Activated CD4-positive, alpha-beta T cell treated with anti-CD3 and anti-CD28 coated beads, Interleukin-2, amount 10 ng/mL, durations not matched to agents 24 days and 14 days (primary cell): ENCODE measurements at places on chromosomes 4 and X.

- no peak for DNase-seq
Measured at GRCh38 chr4:22850630-22851029, 157.9 kb downstream of the GBA3 start.

GRCh38 chr4:22780317-22780716, 87.6 kb downstream of the GBA3 start:
- DNase-seq, result no peak

- DNase-seq, result no peak
Measured at GRCh38 chr4:3256230-3257102, 7.5 kb downstream of the MSANTD1 start.

- DNase-seq, result no peak
Measured at GRCh38 chr4:173246719-173247118, 78.1 kb downstream of the GALNT7 start.

GRCh38 chrX:51496501-51497291, at the start of gene NUDT11:
NUDT11 (minus strand) TSS chrX:51496592; CDS start chrX:51496444, 148 bp downstream.
- peak; percentile 87 for DNase-seq

DNA sequence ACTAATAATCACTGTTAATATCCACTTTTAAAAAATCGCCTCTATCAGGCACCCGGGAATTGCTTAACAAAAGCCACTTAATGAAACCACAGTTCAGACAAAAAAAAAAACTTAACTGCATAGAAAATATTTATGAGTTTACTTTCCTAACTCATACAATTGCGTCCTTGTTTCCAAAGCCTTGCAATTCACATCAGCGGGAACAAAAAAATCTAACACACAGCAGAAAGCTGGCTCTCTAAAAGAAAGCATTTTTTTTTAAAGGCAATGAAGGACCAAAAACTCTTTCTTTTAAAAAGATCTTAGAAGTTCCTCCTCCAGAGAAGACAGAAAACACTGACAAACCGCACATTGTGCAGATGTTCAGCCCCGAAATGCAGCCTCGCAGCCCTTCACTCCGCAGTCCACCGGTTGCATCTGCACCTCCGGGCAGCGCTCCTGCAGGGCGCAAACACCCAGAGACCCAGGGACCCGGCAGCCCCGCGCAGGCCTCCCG, 812 bp downstream of the FAT1 start:
- no peak for DNase-seq

DNA sequence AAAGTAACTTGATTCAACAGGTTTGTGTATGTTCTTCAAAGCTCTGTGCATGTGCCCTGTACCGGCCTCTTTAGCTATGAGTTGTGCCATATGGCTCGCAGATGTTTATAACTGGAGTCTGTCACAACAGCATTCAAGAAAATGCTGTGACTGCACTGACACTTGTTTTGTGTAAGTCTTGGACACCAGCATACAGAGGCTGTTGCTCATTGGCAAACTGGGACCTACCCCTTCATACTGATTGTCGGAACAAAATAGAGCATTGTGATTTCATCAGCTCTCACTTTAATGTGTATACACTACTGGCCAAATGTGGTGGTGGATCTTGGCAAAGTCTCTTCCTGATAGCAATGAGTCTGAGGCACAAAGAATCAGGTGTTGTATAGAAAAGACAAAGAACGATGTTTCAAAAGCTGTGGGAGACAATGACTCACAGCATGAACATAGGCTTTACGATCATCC, 133.9 kb downstream of the EGF start:
- no peak for DNase-seq

- no peak for DNase-seq
Measured at GRCh38 chr4:132108784-132109183, 1040.3 kb upstream of the PCDH10 start.

DNA sequence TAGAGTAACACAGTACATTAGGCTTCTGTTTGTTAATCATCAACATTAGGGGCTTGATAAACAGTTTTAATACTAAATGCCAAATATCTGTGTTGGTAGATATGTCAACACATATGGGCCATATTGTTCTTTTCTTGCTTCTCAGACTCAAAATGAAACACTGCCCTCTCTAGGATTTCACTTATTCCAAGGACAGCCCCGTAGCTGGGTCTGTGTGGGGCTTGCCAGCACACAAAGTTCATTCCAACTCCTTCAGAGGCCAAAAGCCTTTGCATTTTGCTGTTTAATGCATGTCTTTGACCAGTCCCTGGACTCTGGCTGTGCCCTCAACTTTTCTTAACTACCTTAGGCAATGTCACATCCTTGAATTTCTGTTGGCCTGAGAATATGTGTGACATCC, 102.0 kb upstream of the ZNF827 start:
- no peak for DNase-seq

DNA sequence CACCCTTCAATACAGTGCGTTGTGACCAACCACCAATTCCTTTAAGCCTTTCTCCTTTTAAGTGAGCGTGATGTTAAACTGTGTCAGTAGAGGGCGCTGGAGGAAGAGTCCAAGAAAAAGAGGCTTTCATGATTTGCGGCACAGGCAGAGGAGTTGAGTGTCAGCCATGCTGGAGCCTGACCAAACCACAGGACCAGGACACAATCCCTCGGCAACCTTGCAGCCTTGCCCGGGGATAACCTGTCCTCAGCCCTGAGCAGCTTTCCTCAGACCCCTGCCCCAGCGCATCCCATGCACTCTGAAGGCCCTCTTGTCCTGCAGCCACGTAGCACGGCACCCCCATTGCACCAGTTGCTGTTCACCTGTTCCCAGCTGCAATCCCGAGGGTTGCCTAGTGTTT, 53.5 kb upstream of the SMIM31 start:
- peak; percentile 62 for DNase-seq

DNA sequence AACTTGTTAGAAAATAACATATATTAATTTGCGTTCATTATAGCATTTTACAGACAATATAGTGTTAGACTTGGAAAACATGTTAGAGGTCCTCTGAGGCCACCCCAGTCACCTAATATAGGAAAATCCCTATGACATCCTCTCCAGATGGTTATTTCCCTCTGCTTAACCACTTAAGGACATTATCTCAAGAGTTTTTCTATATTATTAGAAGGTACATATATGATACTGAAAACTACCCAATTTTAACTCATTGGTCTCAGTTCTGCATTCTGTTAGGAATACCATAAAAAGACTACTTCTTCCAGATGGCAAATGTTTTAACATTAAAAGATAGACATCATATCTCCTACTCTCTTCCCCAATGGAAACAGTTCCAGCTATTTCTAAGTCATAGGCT, 21.4 kb downstream of the PTPN13 start:
- DNase-seq, result no peak

- DNase-seq, result no peak
Measured at GRCh38 chrX:46202733-46203514, 342.3 kb downstream of the ZNF674 start.

GRCh38 chr4:48939785-48940184, 33.2 kb upstream of the OCIAD2 start:
- no peak for DNase-seq

GRCh38 chr4:80196922-80197573, at the start of gene PRDM8:
PRDM8 (plus strand) TSS chr4:80197503; CDS start chr4:80200081, 2,578 bp downstream.
- DNase-seq, result peak; percentile 73

DNA sequence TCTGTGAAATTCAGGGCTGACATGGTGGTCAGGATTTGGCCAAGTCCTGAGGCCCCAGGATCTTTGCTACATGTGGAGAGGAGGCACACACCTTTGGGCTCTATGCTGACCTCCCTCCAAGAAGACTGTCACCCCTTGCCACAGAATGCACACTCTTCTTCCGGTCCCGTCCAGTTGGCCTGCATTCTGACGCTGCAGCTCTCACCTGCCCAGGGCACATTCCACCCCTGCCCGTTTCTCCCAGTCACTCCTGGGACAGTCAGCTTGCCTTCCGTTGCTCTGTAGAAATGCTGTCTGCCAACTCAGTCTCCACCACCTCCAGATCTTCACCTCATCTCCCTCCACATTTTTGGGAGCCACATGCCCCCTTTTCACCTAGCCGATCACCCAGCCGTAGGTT, 76.7 kb downstream of the SHROOM2 start:
- DNase-seq, result no peak

- peak; percentile 29 for DNase-seq
Measured at GRCh38 chr4:89266128-89266527, 41.5 kb downstream of the GPRIN3 start.

GRCh38 chrX:132718431-132718958, 229.7 kb upstream of the MBNL3 start:
- no peak for DNase-seq

DNA sequence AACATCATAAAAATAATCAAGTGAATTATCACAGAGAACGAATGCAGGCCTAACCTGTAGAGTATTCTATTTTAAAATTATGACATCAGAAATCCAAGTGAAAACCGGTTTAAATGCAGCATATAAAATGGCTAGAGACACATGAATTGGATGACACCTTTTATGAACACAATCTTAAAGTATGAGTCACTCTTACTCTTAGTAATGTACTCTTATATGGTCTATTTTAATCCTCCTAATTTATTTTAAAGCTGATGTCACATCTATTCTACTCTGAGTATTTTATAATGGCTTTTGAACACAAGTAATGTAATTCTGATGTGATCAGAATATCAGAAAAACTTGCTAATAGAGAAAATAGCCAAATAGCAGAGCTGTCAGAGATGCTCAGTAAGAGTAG, 161.4 kb upstream of the RADX start:
- DNase-seq, result no peak

DNA sequence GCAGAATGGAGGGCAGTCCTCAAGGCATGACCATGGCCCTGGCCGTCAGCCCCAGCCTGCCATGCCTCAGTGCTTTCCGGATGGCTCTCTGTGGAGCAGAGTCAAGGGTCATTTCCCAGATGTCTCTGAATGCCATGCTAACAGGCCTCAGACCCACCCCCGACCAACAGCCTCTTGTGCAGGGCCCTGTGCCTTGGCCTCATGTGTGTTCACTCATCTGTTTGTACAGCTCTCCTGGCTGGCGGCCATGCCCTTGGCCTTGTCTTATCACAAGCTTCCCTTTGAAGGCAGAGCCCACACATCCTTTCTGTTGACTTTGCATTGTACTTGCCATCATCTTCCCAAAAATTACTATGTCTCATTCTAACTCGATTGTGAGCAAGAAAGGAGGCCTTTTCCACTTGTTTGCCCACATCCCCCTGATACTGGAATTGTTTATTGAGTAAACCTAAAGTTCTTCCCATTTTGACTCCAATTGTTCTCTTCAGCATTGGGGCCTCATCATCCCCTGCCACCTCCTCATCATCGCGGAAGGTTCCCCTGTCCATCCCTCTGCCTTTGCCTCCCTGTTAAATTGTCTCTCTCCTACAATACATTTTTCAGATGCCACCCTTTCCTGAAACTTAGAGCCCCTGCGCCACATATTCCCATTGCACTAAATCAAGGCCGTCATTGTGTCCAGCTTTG, 6.3 kb downstream of the CA5B start:
- peak; percentile 37 for DNase-seq

- DNase-seq, result no peak
Measured at GRCh38 chr4:187615972-187616371, 379.6 kb upstream of the ZFP42 start.

DNA sequence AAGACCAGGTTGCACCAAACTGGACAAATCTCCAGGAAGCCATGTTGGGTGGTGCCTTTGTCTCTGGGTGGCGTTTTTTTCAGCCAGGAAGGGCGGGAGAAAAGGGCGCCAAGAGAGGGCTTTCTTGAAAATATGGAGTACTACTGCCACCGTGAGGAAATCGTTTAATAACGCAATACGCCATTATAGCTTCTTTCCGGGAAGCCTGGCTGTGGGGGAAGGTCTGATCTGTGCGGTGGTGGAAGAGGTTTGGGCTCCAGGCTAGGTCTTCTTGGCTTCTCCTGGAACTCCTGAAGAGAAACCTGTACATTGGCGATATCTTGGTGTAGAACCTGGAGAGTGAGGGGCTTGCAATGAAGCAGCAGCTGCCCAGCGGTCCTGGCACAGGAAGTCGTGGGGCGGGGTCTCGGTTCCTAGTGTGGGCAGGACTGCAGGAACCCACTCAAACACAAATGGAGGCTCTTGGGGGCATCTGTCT, 202.7 kb downstream of the OR13H1 start:
- no peak for DNase-seq

DNA sequence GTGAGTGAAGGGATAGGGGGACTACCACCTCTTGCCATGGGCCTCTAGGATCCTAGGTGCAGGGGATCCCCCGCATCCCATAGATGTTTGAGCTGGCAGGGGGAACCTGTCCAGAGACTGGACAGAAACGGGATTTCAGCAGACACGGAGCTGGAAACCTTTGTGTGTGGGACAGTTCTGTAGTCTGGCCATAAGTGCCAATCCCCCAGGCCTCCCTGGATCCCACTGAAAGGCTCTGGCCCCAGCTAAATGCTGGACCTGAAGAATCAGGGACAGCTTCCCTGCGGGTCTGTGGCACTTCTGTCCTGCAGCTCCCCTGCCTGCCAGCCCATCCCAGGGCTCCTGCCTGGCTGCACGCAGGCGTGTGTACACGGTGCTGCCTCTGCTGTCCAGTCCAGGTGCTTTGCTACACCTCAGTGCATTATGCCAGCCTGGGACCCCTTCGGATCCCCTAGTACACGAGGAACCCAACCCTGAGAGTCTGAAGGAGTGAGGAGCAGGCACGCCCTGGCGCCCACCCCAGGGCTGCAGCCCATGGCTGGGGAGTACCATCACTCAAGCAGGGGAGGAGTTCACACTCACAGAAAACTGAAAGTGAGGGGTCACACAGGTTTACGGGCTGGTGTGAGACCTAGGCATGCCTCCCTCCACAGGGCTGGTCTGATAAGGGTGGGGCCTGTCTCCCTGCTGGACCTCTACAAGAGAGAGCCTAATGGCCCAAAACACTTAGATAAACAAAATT, 703.0 kb downstream of the ARAP2 start:
- DNase-seq, result no peak

- DNase-seq, result no peak
Measured at GRCh38 chr4:83013902-83014301, 3.3 kb upstream of the LIN54 start.

- no peak for DNase-seq
Measured at GRCh38 chr4:118916691-118917289, 28.1 kb downstream of the SYNPO2 start.

GRCh38 chr4:13238936-13239335, 245.2 kb downstream of the RAB28 start:
- DNase-seq, result no peak
